Regular cardiac myocyte (primary cell): ENCODE measurements at places on chromosomes 11 and 22. TPM values are rescaled to one million over a fixed set of nuclear protein-coding genes. Genes with fewer than 3 reads are reported as not detected.

Gene CASP5
- total RNA-seq, result not detected in 2 replicates

Gene APOBEC3B
- 0.56 and 13.0 TPM in 2 replicates for total RNA-seq

Gene NADSYN1
- total RNA-seq, result 74.8 and 137 TPM in 2 replicates

Gene CRYBB3
- total RNA-seq, result not detected in 2 replicates

Gene ABTB2
- 2.8 and 3.1 TPM in 2 replicates for total RNA-seq

Gene GRM5
- total RNA-seq, result under 0.01 TPM in 1 of 2 replicates, not detected in the other

Gene PRDM10
- 3.7 and 5.4 TPM in 2 replicates for total RNA-seq

Gene DRD4
- not detected in 2 replicates for total RNA-seq

Gene FIBIN
- total RNA-seq, result 2.3 and 7.0 TPM in 2 replicates

Gene C11orf21
- total RNA-seq, result not detected in 2 replicates

Gene CHRDL2
- under 0.01 TPM in 1 of 2 replicates, not detected in the other for total RNA-seq

Gene MPPED1
- not detected in 2 replicates for total RNA-seq

Gene VSIG2
- total RNA-seq, result not detected in 2 replicates

Gene OR10D3
- total RNA-seq, result not detected in 2 replicates

Gene OR51M1
- total RNA-seq, result not detected in 2 replicates

Gene SORL1
- 1.7 and 5.2 TPM in 2 replicates for total RNA-seq

Gene TPBGL
- total RNA-seq, result 0.28 TPM in 1 of 2 replicates, not detected in the other

Gene HTR3B
- total RNA-seq, result not detected in 2 replicates

Gene SLC35F2
- 19.4 and 20.5 TPM in 2 replicates for total RNA-seq

Gene SLC25A22
- 7.0 and 15.0 TPM in 2 replicates for total RNA-seq

Gene GATD1
- total RNA-seq, result 17.1 and 23.1 TPM in 2 replicates

Gene GRAMD1B
- 13.8 and 14.6 TPM in 2 replicates for total RNA-seq

Gene OSBPL5
- total RNA-seq, result 29.7 and 35.5 TPM in 2 replicates

Gene TNNI2
- not detected in 2 replicates for total RNA-seq

Gene C2CD2L
- total RNA-seq, result 5.2 and 5.9 TPM in 2 replicates

Gene LSP1
- total RNA-seq, result 0.85 and 1.3 TPM in 2 replicates

Gene SLC1A2
- 3.1 and 5.4 TPM in 2 replicates for total RNA-seq

Gene BTBD18
- not detected in 2 replicates for total RNA-seq

Gene OR4S1
- not detected in 2 replicates for total RNA-seq

Gene FGF4
- total RNA-seq, result not detected in 2 replicates

Gene AIFM3
- total RNA-seq, result 0.56 and 0.58 TPM in 2 replicates
